ENCODE measurements at places on chromosomes 6 and 20.

GRCh38 chr6:160327981-160328380, 20.2 kb upstream of the SLC22A3 start:
- no peak for DNase-seq

- DNase-seq, result no peak
Measured at GRCh38 chr20:36298061-36298460, 8.1 kb upstream of the DLGAP4 start.

DNA sequence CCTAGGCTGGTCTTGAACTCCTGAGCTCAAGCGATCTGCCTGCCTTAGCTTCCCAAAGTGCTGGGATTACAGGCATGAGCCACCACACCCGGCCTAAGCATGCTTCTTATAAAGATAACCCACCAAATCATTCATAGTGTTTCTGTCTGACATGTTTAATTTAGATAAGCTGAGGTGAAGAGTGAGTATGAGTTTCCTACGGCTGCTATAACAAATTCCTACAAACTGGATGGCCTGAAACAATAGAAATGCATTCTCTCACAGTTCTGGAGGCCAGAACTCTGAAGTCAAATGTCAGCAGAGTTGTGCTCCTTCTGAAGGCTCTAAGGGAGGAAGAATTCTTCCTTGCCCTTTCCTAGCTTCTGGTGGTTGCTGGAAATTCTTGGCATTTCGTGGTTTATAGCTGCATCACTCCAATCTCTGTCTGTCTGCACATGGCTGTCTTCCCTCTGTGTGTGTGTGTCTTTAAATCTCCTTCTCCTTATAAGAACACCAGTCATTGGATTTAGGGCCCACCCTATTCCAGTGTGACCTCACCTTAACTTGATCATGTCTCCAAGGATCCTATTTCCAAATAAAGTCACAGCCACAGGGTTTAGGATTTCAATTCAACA, 29.9 kb downstream of the MAPK13 start:
- DNase-seq, result no peak

GRCh38 chr6:164417537-164418261, 891.7 kb downstream of the C6orf118 start:
- no peak for DNase-seq

DNA sequence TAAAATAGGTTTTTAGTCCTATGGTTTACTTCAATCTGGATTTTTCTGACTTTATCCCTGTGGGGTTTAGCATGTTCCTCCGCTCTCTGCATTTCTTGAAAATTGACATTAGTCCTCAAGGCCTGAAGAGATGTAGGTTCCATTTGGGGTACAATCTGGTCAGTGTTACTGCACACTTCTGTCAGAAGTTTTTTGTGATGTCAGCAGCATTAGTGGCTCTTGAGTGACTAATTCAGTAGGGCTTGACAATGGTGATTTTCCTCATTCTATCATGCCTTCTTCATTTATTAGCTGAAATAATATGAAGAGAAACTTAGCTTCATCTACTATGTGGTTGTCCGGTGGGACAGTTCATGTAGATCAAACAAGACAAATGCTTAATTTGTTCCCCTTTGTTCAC, 114.6 kb downstream of the PDE10A start:
- DNase-seq, result no peak

DNA sequence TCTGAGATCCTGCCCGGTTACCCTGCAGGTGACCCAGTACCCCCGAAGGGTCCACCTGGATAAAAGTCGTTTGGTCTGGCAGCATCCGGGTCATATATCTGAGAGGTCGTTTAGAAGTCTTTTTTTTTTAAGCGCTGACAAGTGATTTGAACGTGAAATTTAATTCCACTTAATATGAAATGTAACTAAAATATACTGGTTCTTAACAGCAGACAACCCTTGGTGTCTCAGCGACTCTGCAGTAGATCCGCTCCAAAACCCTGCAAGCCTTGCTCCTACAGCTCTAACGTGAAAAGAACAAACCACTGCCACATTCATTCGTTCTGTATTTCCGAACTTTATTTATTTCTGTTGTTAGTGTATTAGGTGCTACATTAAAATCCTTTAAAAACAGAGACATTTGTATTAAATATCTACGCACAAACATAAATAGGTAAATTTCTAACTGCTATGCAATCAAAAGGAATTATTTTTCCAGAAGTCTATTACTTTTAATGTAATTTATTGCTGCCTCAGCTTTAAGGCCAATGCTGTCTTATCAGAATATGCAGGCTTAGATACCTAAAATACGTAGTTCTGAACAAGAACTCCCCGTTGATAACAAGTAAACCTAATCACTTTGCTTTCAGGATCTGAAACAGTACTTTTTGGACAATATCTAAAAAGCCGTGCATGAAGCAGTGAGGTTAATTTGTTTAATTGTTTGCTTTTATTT, 33.5 kb upstream of the TCF21 start:
- DNase-seq, result no peak

- DNase-seq, result no peak
Measured at GRCh38 chr20:53826597-53827291, 233.1 kb upstream of the ZNF217 start.

DNA sequence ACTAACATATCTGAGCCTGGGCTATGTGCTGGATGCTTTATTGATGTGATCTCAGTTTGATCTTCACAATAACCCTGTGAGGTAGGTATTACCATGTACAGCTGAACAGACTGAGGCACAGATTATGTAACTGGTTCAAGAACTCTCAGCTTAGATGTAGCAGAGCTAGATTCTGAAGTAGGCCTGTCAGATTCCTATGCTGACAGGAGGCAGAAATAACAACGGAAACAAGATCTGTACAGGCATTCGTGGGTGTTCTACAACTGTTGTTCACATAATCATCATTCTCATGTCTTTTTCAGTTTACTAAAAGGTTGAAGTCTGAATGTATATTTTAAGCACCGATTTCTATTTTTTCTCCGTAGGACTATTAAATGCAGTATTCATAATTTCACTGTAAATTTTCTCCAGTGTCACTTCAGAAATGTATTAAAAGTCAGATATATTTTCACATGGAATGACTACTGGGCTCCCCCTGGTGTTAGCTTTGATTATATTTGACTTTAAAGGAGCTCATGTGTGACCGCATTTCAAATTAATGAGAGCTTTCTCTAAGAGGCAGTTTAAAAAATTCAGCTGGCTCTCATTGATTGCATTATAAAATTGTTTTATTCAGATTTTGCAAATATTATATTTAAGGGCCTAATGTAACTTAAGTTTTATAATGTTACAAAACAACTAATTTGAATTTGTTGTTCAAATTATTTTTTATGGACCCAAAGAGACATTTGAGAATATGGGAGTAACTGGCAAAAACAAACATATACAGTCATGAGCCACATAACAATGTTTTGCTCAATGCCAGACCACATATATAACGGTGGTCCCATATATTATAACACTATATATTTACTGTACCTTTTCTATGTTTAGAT, 36.4 kb upstream of the SLC17A4 start:
- no peak for DNase-seq

DNA sequence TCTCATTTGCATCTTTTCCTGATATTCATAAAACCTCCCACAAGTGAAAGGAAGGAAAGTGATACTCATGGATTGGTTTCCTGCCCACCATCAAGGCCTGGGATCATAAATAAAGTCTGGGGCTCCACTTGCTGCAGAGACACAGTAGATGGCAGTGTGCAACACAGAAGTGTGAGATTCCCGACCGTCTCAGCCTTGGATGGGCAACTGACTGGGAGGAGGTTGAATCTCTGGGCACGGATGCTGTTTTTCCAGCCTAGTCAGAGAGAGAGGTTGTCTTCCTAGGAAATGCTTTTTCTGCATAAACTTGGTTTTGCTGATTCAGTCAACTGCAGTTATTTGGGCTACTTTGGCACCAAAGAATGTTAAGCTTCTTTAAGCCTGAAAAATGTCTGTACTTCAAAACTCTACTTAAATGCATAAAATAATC, 9.9 kb upstream of the RFPL4B start:
- no peak for DNase-seq

DNA sequence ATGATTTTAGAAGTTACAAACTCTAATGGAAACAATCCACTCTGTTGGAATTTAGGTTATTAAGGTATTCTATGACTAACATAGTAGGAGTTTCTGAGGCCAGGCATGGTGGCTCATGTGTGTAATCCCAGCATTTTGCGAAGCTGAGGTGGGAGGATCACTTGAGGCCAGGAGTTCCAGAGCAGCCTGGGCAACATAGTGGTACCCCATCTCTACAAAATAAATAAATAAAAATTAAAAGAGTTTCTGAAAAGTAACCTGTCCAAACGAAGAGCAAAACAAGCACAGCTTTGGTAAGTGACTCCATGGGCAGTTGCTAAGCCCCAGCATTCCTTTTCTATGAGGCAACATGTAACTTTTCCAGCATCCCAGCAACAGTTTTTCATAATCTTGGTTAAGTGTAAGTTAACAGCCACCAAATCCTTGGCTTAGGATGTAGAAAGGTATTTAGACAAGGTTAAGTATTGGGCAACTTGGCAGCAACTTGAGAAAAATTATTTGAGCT, 86.3 kb downstream of the SOX4 start:
- DNase-seq, result no peak

DNA sequence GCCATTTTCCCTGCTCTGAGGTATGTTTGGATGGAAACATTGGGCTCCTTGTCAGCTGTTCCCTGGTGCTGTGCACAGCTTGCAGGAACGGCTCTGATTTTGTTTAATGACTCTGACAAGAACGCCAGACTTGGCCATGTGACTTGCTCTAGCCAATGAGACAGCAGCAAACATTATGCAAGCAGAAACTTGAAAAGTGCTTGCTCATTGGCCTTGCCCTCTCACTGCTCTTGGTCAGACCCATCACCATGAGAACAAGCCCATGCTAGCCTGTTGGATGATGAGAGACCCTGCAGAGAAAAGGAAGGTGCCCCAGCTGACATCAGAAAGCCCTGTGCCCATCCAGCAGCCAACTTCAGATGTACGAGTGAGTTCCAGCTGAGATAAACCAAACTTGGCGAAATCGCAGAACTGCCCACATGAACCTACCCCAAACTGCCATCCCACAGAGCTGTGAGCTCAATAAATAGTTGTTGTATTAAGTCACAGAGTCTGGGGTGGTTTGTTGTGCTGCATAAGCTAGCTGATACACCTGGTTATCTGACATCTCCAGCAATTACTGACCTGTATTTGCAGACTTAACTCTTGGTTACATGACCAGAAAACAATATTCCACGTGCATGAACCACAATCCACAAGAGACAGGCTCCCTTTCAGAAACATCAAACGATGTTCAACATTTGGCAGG, 96.9 kb downstream of the JPH2 start:
- no peak for DNase-seq

GRCh38 chr6:63094947-63095346, 116.3 kb upstream of the FKBP1C start:
- no peak for DNase-seq

DNA sequence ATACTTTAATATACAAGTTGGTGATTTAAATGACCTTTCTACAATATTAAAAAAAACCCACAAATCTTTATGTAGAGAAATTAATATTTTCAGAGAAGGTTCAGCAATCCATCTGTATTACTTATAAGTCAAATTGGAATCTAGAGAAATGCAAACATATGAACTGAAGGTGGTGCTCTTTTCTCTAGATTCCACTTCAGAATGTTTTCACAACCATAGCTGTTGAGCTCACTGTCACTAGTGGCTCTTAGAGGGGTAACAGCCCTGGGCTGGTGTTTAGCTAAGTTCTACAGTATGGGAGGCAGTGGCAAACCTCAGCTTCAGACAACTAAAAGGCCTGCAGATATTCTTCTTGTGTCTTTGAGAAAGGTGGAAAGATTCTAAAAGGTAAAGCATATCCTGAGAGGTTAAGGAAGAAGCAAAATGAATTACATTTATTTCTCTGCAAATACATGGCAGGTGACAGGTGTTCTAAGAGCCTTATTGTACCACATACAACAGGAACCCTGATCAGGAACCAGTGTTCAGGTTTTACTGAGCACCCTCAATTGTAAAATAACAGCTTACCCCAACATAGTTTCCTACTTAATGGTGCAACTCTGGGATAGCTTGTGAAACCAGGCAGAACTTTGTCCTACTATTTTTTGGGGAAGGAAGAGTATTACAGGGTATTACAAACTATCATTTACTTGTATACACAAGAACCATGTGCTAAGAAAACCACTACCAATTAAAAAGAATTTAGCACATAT, 56.6 kb upstream of the SAMHD1 start:
- DNase-seq, result no peak

- no peak for DNase-seq
Measured at GRCh38 chr20:20083807-20084206, 31.5 kb downstream of the CFAP61 start.

DNA sequence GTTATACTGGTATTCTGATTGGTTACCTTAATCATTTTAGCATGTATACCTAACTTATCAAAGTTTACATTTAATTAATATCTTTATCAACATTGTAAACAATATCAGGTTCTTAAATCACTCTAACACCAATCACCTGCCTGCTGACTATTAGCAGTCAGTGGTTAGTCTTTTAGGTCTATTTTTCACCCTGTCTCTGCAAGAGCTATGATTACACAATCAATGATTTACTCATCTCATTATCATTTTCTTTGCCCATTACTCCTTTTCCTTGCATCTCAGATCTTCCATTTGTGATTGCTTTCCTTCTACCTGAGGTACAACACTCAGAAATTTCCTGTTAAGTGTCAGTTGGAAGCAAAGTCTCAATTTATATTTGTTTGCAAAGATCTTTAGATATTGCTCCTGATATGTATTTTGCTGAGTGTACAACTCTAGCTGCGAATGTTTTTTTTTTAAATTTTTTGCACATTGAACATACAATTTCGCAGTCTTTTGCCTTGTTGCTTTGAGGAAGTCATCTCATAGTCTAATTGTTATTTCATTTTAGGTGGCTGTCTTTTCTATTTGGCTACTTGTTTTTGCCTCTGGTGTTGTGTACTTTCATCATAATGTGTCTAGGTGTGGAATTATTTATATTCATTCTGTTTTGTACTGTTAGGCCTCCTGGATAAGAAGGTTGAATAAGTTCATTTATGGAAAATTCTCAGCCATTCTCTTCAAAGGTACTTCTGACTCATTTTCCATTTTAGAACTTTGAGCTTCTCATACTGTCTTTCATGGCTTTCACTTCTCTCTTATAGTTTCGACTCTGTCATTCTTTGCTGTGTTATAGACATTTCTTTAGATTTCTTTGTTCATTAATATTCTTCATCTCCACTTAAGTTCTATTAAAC, 104.9 kb upstream of the CEP162 start:
- DNase-seq, result no peak

DNA sequence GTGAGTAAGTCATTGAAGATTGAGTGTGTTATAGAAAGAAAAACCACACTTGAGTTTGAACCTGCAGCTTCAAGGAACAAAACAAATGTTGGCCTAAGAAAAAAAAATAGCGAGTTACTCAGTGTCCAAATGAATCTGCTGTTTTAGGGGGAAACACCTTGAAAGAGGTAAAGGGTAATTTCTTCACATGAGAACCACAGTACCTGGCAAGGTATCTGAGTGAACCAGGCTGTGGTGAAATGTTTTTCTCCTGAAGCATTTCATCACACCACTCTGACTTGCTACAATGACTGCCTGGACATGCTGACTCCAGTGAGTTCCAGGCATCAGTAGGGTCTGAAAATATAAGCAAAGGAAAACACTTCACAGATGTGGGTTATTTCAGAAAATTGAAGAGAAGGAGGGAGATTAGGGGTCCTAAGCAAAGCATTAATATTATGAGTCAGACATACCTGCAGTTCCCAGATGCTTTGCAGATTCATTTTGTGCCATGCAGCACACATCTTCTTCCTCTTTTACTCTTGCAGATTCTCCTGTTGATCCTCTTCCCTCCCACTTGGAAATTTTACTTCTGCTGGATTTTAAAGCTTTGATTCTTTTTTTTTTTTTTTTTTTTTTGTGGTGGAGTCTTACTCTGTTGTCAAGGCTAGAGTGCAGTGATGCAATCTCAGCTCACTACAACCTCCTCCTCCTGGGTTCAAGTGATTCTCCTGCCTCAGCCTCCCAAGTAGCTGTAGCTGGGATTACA, 206.2 kb upstream of the SGK1 start:
- DNase-seq, result no peak

GRCh38 chr6:145491126-145491525, 244.2 kb downstream of the EPM2A start:
- DNase-seq, result no peak

Data from stimulated activated CD8-positive, alpha-beta memory T cell treated with anti-CD3 and anti-CD28 coated beads, Interleukin-7, amount 100 ng/mL, for 48 hours (primary cell).